ENCODE measurements at places on chromosomes 1 and 21. TPM values are rescaled to one million over a fixed set of nuclear protein-coding genes. Genes with fewer than 3 reads are reported as not detected.

Gene THBS3
- 10.0 TPM for total RNA-seq

DNA sequence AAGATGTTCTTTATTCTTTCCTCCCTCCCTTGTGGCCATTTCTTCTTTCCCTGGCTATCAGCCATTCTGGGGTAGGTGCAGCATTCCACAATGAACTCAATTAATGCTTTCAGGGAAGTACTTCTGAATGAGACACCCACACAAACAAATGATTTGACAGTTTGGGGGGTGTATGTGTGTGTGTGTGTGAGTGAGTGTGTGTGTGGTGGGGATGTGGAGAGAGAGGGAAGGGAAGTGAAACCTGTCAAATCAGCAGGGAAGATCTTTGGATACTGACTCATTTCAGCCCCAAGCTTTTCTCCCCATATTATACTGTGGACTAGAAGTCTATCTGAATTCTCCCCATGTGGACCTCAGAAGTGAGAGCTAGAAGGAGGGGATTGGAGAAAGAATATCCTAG is 154.9 kb upstream of the CD34 start:
- H3K27me3 ChIP-seq = peaks cover 3% of the 10 kb centered on the region
- H3K36me3 ChIP-seq = no peaks in the 10 kb centered on the region
- no peaks in the 10 kb centered on the region for H3K4me1 ChIP-seq
- no peak for DNase-seq
- no peak overlapping the region for H3K4me3 ChIP-seq

DNA sequence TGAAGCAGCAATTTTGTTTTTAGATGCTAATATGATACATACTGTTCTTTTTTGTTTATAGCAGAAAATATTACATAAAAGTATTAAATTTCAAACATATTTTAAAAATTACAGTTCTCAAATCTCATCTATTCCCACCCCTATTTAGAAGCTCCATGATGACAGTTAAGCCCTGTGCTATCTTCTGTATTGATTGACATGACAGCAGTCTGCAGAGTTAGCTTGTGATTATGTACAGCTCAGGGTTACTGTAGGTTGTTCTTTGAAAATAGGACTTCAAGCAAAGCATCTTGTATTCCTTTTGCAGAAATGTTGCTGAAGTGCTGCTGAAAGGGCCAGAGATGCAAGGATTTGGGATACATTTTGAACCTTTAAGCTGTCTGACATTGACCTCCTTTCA is 8.2 kb downstream of the GPSM2 start:
- DNase-seq = no peak
- H3K4me1 ChIP-seq = peaks cover 12% of the 10 kb centered on the region
- H3K36me3 ChIP-seq = peaks cover 15% of the 10 kb centered on the region
- no peak overlapping the region for H3K4me3 ChIP-seq

DNA sequence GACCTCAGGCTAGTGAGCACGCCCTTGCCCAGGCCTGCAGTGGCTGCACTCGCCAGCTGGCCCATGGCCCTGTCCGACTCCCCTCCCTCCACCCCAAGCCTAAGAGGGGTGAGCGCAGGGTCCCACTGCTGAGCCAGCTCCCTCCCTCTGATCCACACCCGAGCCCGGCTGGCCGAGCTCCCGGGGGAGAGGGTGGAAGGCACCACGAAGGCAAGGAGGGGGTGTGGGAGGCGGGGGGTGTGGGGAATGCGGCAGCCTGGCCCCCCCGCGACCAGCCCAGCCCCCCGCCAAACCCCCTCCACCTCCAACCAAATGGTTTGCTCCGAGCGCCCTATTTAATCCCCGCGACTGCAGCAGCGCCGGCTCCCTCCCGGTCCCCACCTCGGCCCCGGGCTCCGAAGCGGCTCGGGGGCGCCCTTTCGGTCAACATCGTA is at the start of gene CADM3:
Gene CADM3, plus strand, starts transcription at position 362 of the 434 bp plus-strand sequence. CDS start 151 bp downstream, outside the sequence.
- H3K4me3 ChIP-seq = no peak within 1 kb of the TSS
- H3K27me3 ChIP-seq = peaks cover 44% of the 10 kb centered on the region
- H3K36me3 ChIP-seq = no peaks in the 10 kb centered on the region
- H3K4me1 ChIP-seq = no peaks in the 10 kb centered on the region
- no peak for DNase-seq

Gene LCE2A
- not detected for total RNA-seq

DNA sequence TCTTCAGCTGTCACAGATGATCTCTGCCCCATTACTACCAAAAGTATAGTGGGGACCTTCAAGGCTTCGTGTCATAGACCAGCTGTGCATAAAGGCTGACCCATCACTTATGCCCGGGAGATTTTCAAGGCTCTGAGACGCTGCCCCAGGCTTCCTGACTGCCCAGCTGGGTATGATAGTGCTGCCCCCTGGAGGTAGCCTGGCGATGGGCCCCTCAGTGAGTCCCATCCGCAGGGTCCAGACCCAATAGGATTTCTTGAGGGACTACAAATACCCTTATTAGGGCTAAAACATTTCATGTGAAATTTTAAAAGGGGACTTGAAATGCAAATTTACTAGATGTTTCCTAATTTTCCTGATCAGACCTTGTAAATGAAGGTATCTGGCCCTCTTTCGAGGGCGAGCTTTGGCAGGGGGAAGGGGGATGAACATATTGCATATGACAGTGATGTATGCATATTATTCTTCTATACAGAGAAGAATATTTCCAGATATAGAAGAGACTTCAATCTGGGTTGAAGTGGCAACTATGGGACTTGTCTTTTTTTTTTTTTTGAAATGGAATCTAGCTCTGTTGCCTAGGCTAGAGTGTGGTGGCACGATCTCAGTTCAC is 11.7 kb upstream of the FCMR start:
- peaks cover 4% of the 10 kb centered on the region for H3K27me3 ChIP-seq
- H3K4me3 ChIP-seq = no peak overlapping the region
- peaks cover 24% of the 10 kb centered on the region for H3K4me1 ChIP-seq
- no peak overlapping the region for H3K27ac ChIP-seq
- no peaks in the 10 kb centered on the region for H3K36me3 ChIP-seq

GRCh38 chr1:21447311-21447710 is 7.4 kb downstream of the NBPF3 start:
- H3K27me3 ChIP-seq = peaks cover 10% of the 10 kb centered on the region
- DNase-seq = no peak
- peaks cover 4% of the 10 kb centered on the region for H3K36me3 ChIP-seq
- no peaks in the 10 kb centered on the region for H3K4me1 ChIP-seq
- no peak overlapping the region for H3K4me3 ChIP-seq
- no peak overlapping the region for H3K27ac ChIP-seq

Gene SLC16A4
- 0.39 TPM for total RNA-seq

- peaks cover 20% of the 10 kb centered on the region for H3K36me3 ChIP-seq
- H3K27me3 ChIP-seq = peaks cover 2% of the 10 kb centered on the region
- peak overlapping the region; percentile 84 for H3K4me3 ChIP-seq
- peak overlapping the region; percentile 71 for H3K27ac ChIP-seq
These were observed 14.1 kb downstream of the ENTREP3 start for GRCh38 chr1:155241069-155241679.

DNA sequence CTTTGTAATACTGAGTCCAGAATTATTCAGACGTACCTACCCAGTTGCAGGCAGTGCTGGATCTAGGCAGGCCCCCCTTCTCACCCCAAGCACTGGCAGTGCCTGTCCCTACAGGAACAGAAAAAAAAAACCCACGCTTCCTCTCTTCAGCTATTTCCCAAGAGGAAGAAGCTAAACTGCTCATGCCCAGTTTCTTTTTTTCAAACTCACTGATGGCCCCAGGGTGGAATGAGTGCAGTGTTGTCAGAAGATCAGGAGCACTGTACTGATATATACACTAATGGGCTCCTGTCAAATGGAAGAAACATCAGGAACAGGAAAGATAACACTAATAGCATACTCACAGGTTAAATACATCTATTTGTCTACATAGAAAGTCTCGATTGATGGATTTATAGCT is 28.2 kb upstream of the DOCK7 start:
- no peak for DNase-seq
- no peaks in the 10 kb centered on the region for H3K4me1 ChIP-seq
- H3K27me3 ChIP-seq = peaks cover 9% of the 10 kb centered on the region
- no peak overlapping the region for H3K4me3 ChIP-seq

GRCh38 chr21:36913247-36914169 is 53.0 kb downstream of the HLCS start:
- H3K4me3 ChIP-seq = no peak overlapping the region
- no peak for DNase-seq

- H3K27me3 ChIP-seq = no peaks in the 10 kb centered on the region
- DNase-seq = no peak
- H3K27ac ChIP-seq = no peak overlapping the region
- H3K4me3 ChIP-seq = no peak overlapping the region
- H3K4me1 ChIP-seq = peaks cover under 1% of the 10 kb centered on the region
- no peaks in the 10 kb centered on the region for H3K36me3 ChIP-seq
These were observed 15.0 kb downstream of the QSOX1 start for GRCh38 chr1:180169640-180170195.

GRCh38 chr21:14526836-14527695 is 19.0 kb downstream of the SAMSN1 start:
- H3K36me3 ChIP-seq = peaks cover 40% of the 10 kb centered on the region
- H3K27ac ChIP-seq = peak overlapping the region; percentile 95
- H3K27me3 ChIP-seq = no peaks in the 10 kb centered on the region
- peaks cover 75% of the 10 kb centered on the region for H3K4me1 ChIP-seq
- no peak for DNase-seq
- peak overlapping the region; percentile 84 for H3K4me3 ChIP-seq

GRCh38 chr1:68320349-68320748 is 88.0 kb upstream of the WLS start:
- H3K4me1 ChIP-seq = no peaks in the 10 kb centered on the region
- DNase-seq = no peak

GRCh38 chr1:8567146-8567545 is 249.2 kb downstream of the SLC45A1 start:
- peaks cover 3% of the 10 kb centered on the region for H3K36me3 ChIP-seq
- peaks cover 42% of the 10 kb centered on the region for H3K4me1 ChIP-seq
- no peak overlapping the region for H3K4me3 ChIP-seq
- H3K27me3 ChIP-seq = no peaks in the 10 kb centered on the region
- H3K27ac ChIP-seq = no peak overlapping the region

DNA sequence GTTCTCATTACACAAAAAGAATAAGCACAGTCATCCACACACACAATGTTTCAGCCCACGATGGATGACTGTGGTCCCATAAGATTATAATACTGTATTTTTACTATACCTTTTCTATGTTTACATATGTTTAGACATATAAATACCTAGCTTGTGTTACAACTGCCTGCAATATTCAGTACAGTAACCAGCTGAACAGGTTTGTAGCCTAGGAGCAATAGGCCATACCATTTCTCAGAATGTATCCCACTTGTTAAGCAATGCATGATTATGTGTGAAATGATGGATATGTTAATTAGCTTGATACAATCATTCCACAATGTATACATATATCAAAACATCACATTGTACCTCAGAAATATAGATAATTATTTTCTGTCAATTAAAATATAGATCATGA is 33.2 kb upstream of the SAMD13 start:
- no peak for DNase-seq
- no peaks in the 10 kb centered on the region for H3K36me3 ChIP-seq
- no peak overlapping the region for H3K4me3 ChIP-seq
- H3K27ac ChIP-seq = no peak overlapping the region

Gene MAP10
- 3.3 TPM for total RNA-seq

GRCh38 chr1:204382714-204383083 is 23.0 kb upstream of the PLEKHA6 start:
- H3K27me3 ChIP-seq = peaks cover 30% of the 10 kb centered on the region
- no peak overlapping the region for H3K27ac ChIP-seq
- no peaks in the 10 kb centered on the region for H3K36me3 ChIP-seq
- H3K4me3 ChIP-seq = no peak overlapping the region

- H3K4me1 ChIP-seq = no peaks in the 10 kb centered on the region
- no peak overlapping the region for H3K27ac ChIP-seq
- DNase-seq = no peak
These were observed 294.9 kb upstream of the ADGRL2 start for GRCh38 chr1:81505831-81506230.

Gene PCP4L1
- total RNA-seq = 0.20 TPM

Gene FCRL2
- not detected for total RNA-seq

Gene WLS
- not detected for total RNA-seq

DNA sequence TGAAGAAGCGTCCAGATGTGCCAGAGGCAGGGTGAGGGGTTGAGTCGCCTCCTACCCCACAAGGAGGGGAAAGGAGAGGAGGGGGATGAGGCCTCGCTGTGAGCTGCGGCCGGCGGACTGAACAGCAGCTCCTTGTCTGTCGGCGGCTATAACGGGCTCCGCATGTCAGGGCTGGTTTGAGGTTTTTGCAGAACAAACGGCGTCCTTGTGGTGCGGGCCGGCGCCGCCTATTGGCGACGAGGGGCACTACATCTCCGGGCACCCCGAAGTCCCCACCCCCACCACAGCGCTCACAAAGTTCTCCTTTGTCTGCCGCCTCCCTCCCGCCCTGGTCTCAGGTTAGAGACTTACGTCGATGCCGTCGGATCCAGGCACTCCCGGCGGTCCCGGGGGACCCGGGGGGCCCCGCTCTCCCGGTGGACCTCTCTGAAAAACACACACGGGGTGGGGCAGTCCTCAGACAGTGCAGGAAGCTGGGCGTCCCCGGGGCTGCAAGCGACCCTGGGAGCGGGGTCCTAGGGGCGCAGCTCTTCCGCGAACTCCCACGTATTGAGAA is 1.8 kb downstream of the COL9A2 start:
- H3K4me3 ChIP-seq = peak overlapping the region; percentile 78
- peaks cover 12% of the 10 kb centered on the region for H3K36me3 ChIP-seq
- peaks cover 13% of the 10 kb centered on the region for H3K27me3 ChIP-seq
- DNase-seq = peak; percentile 77
- peaks cover 49% of the 10 kb centered on the region for H3K4me1 ChIP-seq
